ENCODE measurements at places on chromosomes 2 and 18. TPM values are rescaled to one million over a fixed set of nuclear protein-coding genes. Genes with fewer than 3 reads are reported as not detected.

Gene CTNNA2
- not detected for total RNA-seq

Gene MOGAT1
- total RNA-seq: not detected

Gene AMER3
- not detected for total RNA-seq

Gene GRB14
- 0.98 TPM for total RNA-seq

Gene ASTL
- not detected for total RNA-seq

Gene GALNT14
- 22.8 TPM for total RNA-seq

Gene UBE2E3
- 65.0 TPM for total RNA-seq

Gene ERICH2
- 0.60 TPM for total RNA-seq

Gene SNRNP27
- total RNA-seq: 40.1 TPM

Gene SIX2
- 9.5 TPM for total RNA-seq

Gene LIMS3
- 1.4 TPM for total RNA-seq

Gene SMIM21
- not detected for total RNA-seq

Gene VWC2L
- total RNA-seq: not detected

Gene PROC
- total RNA-seq: 1.3 TPM

Gene IL36RN
- total RNA-seq: 11.6 TPM

Gene IHH
- not detected for total RNA-seq

Gene ASPRV1
- total RNA-seq: not detected

Gene RFTN2
- not detected for total RNA-seq

Gene CD8B2
- not detected for total RNA-seq

Gene CRYGD
- not detected for total RNA-seq

Gene MEIS1
- total RNA-seq: 14.6 TPM

Gene CHRNG
- not detected for total RNA-seq

Data from airway epithelial cell (primary cell).